Hematopoietic multipotent progenitor cell treated with erythropoietin and hydrocortisone succinate and interleukin-3 and kit ligand, for 4 days (in vitro differentiated cells): ENCODE measurements at places on chromosomes 4 and X.

DNA sequence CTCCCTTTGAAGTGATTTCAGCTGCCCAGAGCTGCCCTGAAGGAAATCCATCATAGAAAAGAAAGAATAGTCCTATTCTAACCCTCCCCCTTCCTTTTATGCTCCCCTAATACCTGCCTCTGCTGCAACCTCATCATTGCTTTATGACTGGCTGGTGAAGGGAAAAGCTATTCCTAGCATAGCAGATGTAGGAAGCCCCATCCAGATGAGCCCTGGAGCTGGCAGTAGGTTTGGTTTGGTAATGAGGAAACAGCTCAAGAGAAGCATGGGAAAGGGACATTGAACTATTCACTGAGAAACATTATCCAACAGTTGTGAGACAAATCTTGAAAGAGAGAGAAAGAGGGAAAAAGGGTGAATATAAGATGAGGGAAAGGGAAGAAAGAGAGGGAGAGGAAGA is 29.2 kb downstream of the ARSJ start:
- no peak for DNase-seq

GRCh38 chr4:13635286-13635799 is 7.8 kb upstream of the BOD1L1 start:
- no peak for DNase-seq

- DNase-seq = no peak
Observed at GRCh38 chrX:10685923-10686595, 65.7 kb upstream of the MID1 start.

DNA sequence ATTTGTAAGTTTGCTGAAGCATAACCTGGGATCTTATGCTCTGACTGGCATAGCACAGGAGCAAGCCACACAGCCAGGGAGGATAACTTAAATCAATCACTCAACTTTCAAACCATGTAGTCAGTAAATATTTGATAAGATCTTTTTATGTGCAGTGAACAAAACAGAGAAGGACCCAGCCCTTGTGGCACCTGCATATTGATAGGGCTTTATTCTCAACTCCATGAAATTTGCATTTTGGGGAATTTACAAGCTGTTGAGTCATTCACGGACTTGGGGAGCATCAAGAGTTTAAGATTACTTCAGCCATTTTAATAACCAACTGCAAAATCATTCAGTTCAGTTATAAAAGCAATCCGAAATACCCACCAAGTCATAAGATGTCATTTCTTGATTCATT is 122.6 kb downstream of the COMMD8 start:
- no peak for DNase-seq

GRCh38 chr4:47686294-47686872 is 151.5 kb downstream of the CORIN start:
- peak; percentile 75 for DNase-seq

DNA sequence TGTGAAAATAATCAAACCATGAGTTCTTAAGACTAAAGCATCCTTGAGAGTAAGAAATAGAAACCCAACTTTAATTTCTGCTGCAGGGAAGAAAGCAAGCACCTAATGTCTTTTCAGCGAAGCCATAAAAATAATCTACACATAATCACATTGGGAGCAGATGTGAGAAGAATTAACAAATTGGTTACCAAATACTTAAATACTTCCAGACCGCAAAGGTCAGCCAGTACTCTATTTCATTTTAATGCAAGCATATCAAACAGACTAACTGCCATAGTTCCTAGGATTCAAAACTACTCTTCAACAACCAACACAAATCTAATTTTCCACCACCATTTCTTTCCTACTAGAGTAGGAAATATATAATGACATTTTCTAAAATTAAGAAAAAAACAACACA is 144.8 kb upstream of the SLIT2 start:
- DNase-seq = no peak

GRCh38 chr4:116066711-116067245 is 953.4 kb upstream of the NDST4 start:
- no peak for DNase-seq

- no peak for DNase-seq
Observed at GRCh38 chrX:153641627-153642026, 5.4 kb upstream of the DUSP9 start.

DNA sequence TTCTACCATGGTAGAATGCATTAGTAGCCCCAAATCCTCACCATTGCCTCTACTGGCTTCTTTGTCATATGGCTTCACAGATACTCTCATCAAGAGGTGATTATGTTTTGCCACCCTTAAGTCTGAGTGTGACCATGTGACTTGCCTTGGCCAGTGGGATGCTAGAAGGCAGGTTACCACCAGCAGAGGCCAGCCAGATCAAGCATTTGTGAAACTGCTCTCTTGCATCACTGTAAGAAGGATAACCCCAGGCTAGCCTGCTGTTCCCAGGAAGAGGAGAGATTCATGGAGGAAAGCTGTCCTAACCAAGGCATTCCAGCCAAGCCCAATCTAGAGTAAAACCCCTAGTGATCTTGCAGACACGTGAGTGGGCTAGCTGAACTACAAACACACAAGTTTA is 46.8 kb downstream of the USP46 start:
- DNase-seq = no peak

DNA sequence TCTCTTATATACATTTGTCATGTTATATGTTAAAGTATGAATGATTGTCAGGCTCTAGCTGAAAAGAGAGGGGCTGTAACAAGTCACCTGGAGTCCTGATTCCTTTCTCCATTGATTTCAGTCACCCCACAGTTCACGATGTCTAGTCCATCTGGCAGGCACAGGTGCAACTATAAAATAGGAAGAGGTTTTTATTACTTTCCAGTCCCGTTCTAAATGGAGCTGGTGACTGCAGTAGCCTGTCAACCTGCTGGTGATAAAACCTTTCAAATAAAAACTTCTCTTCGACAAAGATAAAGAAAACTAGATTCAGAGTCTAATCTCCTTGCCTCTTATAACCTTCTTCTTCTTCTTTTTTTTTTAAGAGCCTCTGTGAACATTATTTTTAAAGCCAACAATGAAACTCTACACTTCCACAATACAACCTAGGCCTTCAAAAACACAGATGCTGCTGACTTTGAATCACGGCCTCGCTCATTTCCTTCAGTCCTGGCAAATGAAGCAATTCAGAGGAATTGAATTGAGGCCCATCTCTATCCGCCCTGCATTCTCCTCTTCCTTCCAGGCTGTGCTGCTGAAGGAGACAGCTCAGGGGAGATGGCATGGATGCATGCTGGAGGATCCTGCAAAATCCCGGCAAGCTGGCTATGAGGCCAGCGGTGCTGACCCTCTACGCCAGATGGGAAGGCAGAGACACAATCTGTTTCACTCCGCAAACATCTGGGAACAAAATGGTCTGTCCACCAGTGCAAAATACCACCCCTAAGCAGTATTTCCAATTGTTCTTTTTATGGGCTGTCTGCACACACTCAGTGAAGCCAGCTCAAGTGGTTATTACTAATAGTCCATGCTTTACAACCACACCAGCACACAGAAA is 27.3 kb upstream of the CDKN2AIP start:
- no peak for DNase-seq

DNA sequence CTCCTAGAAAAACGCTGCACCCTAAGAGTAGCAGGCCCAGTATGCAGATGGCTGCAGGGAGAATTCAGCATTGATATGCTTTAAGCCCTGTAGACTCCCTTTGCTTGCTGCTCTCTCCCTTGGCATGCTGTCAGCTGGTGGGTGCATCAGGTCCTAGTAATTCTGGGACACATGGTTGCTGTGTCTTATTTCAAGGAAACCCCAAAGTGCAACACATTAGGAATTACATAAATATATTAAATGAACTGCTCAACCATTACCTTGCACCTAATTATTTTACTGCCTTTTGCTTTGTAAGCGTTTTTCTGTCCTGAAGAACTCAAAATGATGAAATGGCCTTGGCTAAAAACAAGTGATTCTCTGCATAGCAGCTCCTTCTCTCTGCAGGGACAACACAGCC is 516.3 kb downstream of the ZIC3 start:
- no peak for DNase-seq

- no peak for DNase-seq
Observed at GRCh38 chr4:44725726-44726037, 674 bp downstream of the GNPDA2 start.

- no peak for DNase-seq
Observed at GRCh38 chr4:17559709-17560048, 17.3 kb upstream of the LAP3 start.

DNA sequence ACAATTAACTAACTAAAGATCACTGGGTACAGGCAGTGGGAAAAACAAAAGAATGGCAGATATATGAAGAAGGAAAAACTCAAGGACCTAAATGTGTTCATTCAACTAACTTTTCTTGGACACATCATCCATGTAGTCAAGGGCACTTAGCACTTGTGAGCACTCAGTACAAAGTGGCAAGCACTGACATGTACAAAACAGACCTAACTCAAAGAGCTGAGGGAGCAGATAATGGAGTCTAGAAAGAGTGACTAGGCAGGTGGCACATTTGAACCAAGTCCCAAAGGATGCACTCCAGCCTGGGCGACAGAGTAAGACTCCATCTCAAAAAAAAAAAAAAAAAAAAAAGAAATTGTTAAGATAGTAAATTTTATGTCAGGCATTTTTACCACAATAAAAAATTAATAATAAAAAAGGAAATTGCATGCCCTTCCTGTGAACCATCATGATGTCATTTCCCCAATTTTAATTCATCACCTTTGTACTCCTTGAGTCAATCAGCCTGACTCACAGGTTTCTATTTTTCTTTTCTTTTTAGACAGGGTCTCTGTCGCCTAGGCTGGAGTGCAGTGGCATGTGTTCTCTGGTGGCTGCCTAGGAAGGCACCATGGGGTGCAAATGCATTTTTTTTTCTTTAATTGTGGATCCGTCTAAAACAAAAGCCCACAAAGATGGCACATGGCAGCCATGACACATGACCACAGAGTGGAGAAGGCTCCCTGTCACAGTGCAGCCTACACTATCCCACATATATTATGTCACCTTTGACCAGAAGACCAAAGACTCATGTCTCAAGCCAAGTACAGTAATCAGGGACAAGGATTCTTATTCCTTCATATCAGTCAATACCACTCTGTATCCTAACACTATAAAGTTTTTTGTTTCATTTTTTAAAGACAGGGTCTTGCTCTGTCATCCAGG is 91.9 kb downstream of the CHST7 start:
- DNase-seq = no peak

GRCh38 chr4:128700659-128701350 is 108.7 kb upstream of the JADE1 start:
- no peak for DNase-seq

DNA sequence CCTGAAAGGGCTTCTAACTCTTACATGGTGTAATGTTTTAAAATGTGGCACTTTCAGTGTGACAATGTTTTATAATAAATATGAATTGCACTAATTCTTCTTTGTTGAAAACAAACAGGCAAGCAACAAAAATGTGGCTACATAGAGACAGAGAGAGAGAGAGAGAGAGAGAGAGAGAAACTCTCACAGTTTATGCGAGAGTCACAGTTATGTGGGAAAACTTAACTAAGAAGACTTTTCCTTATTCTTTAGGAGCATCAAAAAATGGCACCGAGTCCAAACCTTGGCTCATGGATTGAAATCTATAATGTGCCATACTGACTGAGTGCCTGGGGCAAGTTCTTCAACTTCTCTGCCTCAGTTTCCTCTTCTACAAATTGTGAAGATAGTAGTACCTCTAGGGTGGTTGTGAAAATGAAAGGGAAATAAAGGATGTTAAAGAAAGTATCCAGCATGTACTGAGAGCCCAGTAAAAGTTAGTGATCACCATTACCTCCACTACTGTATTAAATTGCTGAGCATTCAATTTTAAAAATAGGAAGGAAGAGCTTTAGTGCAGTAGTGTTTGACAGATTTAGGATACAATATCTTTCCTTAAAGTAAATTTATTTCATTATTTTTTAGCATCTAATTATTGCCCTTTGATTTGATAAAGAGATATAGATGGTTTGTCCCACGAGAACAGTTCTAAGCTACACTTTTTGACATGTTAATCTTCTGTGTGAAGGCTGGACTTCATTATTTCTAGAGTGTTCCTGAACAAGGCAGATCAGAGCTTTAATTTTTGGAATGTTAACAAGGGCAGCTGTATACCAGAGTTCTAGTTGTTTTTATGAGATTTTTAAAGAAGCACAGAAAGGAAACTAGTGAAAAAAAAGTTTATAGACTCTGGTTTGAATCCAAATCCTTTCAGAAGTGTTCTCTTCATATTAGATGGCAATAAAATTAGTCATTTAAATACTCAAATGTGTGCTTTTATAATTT is 187.5 kb upstream of the ANK2 start:
- DNase-seq = no peak

GRCh38 chr4:37040816-37041215 is 203.7 kb upstream of the NWD2 start:
- DNase-seq = no peak

GRCh38 chr4:52836120-52836519 is 26.0 kb upstream of the RASL11B start:
- DNase-seq = no peak

GRCh38 chr4:122577808-122578781 is 42.8 kb downstream of the IL21 start:
- DNase-seq = peak; percentile 79

DNA sequence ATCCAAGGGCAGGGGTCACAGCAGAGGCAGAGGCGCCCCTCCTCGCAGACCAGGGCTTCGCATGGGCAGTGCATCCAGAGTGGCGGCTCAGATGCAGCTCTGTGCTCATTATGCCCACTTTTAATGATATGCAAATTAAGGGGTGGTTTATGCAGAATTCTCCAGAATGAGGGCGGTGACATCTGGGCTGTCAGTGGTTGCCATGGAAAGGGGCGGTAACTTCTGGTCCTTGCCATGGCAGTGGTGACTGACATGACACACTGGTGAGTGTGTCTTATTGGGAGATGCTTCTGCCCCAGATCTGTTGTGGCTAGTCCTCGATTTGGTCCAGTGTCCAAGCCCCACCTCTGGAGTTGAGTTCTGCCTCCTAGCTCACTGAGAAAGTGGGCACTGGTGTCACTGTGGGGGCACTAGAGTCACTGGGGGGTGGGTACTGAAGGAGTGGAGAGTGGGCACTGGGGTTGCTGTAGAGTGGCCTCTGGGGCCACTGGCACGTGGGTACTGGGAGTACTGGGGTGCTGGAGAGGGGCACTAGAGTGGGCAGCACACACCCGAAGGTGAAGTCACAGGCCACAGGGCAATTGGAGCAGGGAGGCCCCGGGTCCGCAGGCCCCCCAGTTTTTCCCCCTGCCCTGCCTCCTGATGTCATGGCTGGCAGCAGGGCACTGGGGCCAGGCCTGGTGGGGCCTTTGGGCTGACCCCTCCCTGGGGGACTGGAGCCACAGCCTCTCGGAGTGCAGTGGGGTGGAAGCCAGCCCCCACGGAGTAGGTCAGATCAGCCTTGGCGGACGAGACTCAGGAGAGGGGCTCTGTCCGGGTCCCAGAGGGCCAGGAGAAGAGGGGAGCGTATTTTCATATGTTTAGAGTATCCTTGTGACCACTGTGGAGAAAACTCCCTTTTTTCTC is 98.6 kb upstream of the NKX1-1 start:
- peak; percentile 18 for DNase-seq
